ENCODE measurements at places on chromosomes 5 and 9.

GRCh38 chr5:82111191-82111590, 139.4 kb downstream of the ATG10 start:
- no peak for DNase-seq

- DNase-seq, result no peak
Measured at GRCh38 chr5:105659396-105659795, 2011.3 kb downstream of the EFNA5 start.

GRCh38 chr5:109234381-109234780, 175.4 kb downstream of the PJA2 start:
- DNase-seq, result no peak

DNA sequence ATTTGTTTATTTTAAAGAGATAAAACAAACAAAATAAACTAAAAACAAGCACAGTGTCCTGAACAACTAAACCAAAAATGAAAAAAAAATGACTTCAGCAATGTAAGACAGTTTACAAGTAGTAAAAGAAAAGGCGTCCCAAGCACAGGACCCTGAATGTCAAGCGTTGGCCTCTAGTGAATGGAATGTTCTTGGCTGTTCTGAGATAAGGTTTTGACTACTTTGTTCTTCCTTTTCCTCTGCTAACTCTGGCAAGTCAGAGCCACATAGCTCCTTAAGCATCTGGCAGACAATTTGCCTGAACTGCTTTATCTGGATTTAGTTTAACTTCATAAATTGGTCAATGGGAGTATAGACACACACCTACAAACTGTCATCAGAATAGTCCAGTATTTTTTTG, 655.2 kb downstream of the ANXA1 start:
- DNase-seq, result no peak

- no peak for DNase-seq
Measured at GRCh38 chr5:38267372-38267771, 9.0 kb downstream of the EGFLAM start.

- DNase-seq, result no peak
Measured at GRCh38 chr5:121974261-121974660, 12.5 kb downstream of the SRFBP1 start.
